ENCODE measurements at places on chromosomes 13 and 19. TPM values are rescaled to one million over a fixed set of nuclear protein-coding genes. Genes with fewer than 3 reads are reported as not detected.

The SYCN gene
- not detected for total RNA-seq

The KIR2DL4 gene
- 1.9 TPM for total RNA-seq

The KLK11 gene
- total RNA-seq, result not detected

The BCL2L12 gene
- 12.7 TPM for total RNA-seq

The SPC24 gene
- 1.5 TPM for total RNA-seq

The CYP2F1 gene
- total RNA-seq, result not detected

The ZNF253 gene
- 13.3 TPM for total RNA-seq

GRCh38 chr19:53844849-53845246 lies 20.7 kb upstream of the NLRP12 start:
- ATAC-seq, result no peak

- ATAC-seq, result no peak
Measured at GRCh38 chr19:50202386-50202785, 1.0 kb upstream of the MYH14 start.

- no peak for ATAC-seq
Measured at GRCh38 chr13:79245937-79246577, 160.0 kb downstream of the RBM26 start.

DNA sequence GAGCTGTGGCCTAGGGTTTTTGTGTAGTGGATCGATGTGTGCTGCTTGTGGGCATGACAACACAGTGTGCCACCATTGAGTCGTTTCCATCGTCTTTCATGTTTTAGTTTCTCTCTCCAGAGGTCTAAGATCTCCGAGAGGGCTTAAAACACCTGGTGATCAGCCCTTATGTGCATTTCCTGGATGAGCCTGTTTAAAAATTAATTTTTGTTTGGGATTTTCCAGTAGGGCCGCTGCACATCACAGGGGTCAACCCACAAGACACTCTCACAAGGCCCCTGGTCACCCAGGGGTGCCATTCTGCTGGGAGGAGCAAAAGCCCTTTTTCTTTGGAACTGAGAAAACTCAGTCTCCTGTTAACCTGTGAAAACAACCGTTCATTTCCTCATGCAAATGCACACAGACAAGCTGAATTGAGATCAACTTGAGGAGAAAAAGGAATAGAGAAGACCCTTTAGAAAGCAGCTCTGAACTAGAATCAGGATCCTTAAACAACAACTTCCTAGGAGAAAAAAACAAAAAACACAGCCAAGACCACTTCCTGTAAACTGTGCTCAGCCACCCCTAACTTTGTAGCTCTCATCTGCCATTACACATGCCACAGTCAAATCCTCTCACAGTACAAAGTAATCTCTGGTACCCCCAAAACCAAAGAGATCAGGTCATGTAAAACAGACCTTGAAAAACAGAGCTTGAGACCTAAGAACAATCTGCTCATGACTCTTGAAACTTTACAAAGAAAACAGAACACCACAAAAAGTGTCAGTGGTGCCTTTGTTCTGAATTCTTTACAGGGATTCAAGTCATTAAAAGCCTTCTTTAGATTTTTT lies 8.3 kb upstream of the MTRF1 start:
- no peak for ATAC-seq

DNA sequence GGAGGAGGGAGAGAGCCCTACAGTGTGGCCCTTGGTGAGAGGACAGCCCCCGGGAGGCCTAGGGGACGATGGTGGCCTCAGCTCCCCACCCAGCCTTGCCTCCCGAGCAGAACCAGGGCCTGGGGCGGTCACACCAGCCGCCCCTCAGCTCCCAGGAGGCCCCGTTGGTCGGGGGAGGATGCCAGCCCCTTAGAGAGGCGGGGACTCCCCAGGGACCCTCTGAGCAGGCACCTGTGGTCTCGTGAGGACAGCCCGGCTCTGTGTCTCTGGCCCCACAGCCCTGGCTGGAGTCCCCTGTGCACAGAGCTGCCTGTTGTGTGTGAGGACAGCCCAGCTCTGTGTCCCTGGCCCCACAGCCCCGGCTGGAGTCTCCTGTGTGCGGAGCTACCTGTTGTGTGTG lies 158.8 kb downstream of the KDM4B start:
- peak; percentile 5 for ATAC-seq

- ATAC-seq, result no peak
Measured at GRCh38 chr13:103236213-103236612, 170.0 kb upstream of the SLC10A2 start.

DNA sequence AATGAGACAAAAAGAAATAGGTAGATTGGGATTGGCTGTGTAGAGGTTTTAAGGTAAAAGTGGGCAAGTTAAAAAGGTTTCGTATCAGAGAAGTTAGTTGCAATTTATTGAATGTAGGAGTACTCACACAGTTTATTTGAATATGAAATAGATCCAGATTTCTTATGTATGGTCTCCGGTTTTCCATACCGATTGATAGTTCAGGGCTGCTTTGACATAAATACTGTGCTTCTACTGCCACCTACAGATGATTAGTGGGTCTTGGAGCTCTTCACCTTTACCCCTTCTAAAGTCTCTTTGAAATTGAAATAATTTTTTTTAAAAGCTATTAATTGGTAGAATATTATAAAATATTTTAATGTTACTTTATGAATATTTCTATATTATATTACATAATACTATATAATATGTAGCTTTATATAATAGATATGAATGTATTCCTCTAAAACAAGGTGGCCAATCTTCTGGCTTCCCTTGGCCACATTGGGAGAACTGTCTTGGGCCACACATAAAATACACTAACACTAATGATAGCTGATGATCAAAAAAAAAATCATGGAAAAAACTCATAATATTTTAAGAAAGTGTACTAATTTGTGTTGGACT lies 7.7 kb upstream of the GPR18 start:
- ATAC-seq, result peak; percentile 46

- peak; percentile 85 for ATAC-seq
Measured at GRCh38 chr19:9881720-9882119, 46.6 kb downstream of the PIN1 start.

DNA sequence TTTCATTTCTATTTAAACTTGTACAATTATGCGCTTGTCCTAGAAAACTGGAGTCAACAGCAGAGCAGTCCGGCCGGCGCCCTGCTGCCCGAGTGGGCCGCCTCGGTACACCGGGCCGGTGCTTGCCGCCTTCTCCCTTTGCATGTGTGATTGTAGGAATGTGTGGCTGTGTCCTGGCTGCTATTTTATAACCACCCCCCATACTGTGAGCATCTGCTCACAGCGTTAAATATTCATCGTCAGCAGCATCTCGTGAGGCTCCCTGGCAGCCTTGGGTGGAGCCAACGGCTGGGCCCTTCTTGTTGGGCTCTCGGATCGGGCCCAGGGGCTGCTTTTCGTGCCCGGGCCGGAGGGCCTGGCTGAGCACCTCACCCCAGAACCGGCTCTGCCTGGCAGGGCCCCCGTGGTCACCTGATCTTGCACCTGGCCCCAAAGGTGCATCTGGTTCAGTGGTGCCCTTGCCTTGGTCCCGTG lies 10.6 kb downstream of the PIAS4 start:
- no peak for ATAC-seq

GRCh38 chr19:720345-721160 lies 11.8 kb downstream of the PALM start:
- peak; percentile 77 for ATAC-seq
